ENCODE measurements at places on chromosomes 12 and 14.

GRCh38 chr12:78885466-78885865 lies 20.9 kb downstream of the SYT1 start:
- DNase-seq: no peak

- DNase-seq: peak; percentile 87
Measured at GRCh38 chr12:5244513-5244972, 187.4 kb upstream of the NTF3 start.

DNA sequence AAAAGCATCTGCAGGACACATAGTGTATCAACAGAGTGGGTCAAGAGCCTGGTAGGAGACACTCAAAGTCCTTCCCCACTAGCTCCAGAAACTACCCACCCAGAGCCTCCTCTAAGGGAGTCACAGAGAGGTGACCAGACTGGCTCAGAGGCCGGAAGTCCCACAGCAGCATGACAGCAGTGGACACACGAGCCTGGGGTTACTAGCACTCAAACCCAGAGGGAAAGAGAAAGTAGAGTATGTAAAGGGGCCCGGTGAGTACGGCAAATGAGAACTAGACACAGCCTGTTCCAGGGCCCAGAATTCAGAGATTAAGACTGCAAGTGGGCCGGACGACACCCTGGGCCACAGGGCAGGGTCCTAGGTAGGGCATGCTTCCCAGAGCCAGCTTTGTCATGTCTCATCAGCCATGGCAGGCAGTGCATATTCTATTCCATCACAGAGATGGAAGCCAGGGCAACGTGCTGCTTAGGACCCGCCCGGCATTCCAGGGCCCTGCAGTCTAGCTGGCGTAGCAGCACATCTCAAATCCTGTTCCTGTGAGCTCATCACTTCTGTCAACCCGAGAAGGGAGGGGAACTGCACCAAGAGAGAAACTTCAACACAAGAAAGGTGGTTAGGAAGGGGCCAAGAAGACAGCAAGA lies 4.2 kb downstream of the IFFO1 start:
- DNase-seq: no peak

DNA sequence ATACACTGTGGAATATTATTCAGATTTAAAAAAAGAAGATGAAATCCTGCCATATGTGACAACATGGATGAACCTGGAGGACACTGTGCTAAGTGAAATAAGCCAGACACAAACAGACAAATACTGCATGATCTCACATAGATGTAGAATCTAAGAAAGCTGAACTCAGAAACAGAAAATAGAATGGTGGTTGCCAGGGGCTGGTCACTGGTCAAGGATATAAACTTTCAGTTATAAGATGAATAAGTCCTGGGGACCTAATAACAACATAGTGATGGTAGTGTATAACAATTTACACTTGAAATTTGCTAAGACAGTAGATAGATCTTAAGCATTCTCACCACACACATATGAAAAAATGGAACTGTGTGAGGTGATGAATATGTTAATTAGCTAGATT lies 161.3 kb upstream of the TMCC3 start:
- no peak for DNase-seq

- DNase-seq: peak; percentile 73
Measured at GRCh38 chr14:105485739-105486162, 935 bp upstream of the CRIP1 start.

- DNase-seq: no peak
Measured at GRCh38 chr12:24195063-24195462, 245.6 kb upstream of the SOX5 start.

GRCh38 chr12:62774794-62775193 lies 160.2 kb downstream of the PPM1H start:
- DNase-seq: no peak

- peak; percentile 74 for DNase-seq
Measured at GRCh38 chr12:120583478-120584030, 2.4 kb upstream of the POP5 start.

DNA sequence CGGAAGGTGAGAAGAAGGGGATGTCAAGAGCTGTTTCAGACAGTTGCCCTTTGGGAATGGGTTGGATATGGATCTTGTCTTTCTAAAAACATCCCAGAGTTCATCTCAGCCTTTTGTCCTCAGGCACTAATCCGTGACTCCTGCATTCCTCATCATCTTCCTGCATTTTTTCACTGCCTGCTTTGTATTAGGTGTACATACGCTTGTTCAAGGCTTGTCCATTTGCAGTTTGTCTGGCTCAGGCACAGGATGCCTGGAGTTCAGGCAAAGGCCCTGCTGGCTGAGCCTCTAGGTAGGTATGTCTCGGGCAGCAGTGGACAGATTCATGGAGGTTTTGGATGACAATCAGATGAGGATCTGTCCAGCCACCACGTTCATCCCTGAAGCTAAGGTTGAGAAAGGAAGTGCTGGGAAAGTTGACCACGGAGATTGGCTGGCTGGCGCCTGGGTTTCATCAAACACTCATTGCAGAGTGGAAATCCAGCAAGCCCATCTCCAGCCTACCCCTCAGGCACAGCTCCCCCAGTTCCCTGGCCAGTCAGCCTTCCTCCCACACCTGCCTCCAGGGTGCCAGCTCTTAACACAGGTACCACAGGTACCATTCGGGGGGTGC lies 12.4 kb upstream of the TMEM106C start:
- no peak for DNase-seq

GRCh38 chr12:15629108-15629507 lies 160.1 kb downstream of the EPS8 start:
- DNase-seq: peak; percentile 95

DNA sequence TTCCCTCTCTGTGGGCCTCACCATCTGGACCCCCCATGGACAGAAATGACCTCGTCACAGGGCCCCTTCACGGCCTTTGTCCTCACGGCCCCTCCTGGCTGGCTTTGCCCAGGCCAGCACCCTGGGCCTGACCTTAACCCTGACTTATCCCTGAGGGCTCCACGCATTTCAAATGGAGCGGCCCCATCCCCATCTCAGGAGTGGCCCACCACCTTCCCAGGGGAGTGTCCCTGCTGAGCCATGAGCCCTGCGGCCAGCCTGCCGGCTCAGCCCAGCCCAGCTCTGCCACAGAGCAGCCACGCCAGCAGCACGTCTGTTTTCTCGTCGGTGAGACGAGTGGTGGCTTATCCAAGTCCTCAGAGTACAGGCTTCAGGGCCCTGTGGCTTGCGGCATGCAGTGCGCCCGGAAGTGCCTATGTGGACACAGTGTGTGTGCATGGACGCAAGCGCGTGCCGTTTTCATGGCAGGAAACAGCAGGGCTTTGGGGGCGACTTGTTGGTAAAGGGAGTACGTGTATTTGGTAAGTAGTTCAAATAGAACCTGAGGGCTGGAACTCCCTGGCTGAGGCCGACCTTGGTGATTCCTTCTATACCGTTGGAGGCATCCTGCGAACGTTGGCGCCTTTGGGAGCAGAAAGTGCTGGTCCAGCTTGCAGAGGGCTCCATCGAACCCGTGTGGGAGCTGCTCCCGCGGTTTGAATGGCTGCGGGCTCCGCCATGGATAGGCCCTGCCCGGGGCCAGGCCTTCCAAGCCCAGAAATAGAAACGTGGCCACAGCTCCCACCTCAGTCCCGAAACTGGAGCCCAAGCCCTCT lies 52.1 kb downstream of the LRCOL1 start:
- DNase-seq: no peak

Measured in Caco-2 (cell line).